ENCODE measurements at places on chromosomes 1 and 21.
A peak's percentile ranks its signal among the peaks of the same experiment; 100 is the strongest.

DNA sequence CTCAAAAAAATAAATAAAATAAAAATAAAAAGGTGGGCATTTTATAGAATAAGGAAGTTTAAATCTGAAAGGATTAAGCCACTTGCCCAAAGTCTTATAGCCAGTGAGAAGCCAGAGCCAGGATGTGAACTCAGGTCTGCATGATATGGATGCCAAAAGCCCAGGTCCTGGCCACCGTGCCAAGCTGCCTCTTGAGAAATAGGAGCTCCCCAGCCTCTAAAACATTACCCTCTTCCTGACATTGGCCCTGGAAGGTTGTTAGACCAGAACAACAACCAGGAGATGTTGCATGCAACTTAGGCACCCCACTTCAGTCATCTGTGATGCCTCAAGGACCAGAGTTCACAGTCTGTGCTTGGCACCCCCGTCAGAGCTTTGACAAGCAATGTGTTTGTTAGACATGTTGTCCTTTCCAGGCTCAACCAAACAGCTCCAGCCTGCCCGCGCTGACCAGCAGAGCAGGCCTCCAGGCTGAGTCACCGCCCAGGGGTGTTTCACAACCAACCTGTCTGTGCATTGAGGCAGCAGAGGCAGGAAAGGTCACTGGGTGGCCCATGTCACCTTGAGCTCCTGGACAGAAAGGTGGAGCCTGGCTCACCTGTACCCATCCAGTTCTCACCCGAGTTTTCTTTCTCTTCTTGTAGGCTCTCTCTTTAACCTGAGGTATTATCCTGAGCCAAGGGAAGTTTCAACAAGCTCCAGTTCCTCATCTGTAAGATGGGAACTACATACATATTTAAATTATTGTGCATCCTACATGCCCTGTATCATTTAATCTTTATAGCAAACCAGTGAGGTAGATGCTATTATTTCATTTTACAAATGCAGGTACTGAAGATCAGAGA, 14.9 kb upstream of the MED18 start:
- DNase-seq: no peak

- peak; percentile 71 for DNase-seq
Measured at GRCh38 chr1:941588-942383, 17.3 kb downstream of the NOC2L start.

- DNase-seq: no peak
Measured at GRCh38 chr1:63740432-63740831, 33.4 kb upstream of the ROR1 start.

DNA sequence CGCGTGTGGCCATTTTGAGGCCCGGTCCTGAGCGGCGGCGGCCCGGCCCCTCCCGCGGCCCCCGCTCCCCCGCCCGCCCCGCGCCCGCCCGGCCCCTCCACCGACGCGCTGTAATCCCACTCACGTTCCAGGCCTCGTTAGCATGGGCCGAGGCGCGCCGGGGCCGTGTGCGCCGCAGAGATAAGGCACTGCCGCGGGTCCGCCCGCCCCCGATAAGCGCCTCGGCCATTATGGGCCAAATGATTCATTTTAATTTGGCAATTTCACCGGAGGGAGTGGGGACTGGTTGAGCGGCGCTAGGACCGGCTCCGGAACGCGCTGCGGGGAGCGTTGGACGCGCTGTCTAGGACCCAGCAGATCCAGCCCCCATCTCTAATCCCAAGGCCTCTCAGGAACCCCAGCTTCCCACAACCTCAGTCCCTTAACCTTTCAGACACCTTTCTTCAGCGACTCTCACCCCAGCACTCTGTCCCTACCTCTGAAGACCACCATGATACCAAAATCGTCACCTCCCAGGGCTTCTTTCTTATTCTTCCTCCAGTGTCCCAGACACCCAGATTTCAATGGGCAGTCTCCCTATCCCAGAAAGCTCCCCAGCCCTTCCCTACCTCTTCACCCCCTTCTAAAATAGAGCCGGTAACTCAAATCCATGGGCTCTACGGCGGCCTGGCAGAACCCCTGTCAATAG, at the start of gene TAL1:
Gene TAL1, minus strand, starts transcription at position 39 of the 688 bp plus-strand sequence. CDS start 6,337 bp downstream, outside the sequence.
- no peak for DNase-seq

DNA sequence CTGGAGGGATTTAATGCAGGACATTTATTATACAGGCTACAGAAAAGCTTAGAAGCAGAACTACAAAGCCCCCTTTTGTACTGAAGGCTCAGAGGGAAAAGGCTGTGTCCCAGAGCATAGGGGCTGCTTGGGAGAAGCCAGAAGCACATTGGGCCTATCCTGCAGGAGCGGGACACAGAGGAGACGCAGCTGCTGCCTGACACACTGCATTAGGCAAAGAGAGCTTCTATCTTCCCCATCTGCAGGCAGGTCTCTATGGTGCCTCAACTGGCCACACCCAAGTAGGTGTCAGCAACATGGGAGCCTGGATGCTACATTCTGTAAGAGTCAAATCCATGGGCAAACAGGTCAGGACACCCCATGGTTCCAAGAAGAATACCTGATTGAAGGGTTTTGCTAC, 595.9 kb downstream of the AJAP1 start:
- no peak for DNase-seq

DNA sequence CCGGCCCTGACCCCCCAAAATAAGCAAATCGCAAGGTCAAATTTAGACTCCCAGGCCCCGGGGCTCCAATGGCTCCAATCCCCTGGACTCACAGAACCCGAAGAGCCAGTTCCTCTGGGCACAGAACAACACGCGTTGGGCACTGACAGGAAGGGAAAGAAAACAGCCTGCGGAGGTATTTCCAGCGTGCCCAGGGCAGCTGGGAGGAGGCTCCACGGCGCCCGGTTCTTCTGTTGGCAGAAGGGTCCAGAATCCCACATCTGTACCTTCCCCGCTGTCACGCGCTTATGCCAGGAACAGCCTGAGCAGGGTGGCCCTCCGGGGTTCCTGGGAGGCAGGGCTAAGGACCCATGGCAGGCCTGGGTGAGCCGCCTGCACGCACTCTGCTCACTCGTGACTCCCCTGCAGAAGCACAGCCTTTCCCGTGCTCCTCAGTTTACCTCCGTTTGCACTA, 85.5 kb downstream of the RIPK4 start:
- DNase-seq: no peak

Data from activated CD8-positive, alpha-beta memory T cell treated with anti-CD3 and anti-CD28 coated beads, Interleukin-2, amount 50 U/mL, for 48 hours (primary cell).